ENCODE measurements at places on chromosomes 7 and 10.

GRCh38 chr7:74092964-74093471, 9.4 kb downstream of the LIMK1 start:
- no peak for DNase-seq

DNA sequence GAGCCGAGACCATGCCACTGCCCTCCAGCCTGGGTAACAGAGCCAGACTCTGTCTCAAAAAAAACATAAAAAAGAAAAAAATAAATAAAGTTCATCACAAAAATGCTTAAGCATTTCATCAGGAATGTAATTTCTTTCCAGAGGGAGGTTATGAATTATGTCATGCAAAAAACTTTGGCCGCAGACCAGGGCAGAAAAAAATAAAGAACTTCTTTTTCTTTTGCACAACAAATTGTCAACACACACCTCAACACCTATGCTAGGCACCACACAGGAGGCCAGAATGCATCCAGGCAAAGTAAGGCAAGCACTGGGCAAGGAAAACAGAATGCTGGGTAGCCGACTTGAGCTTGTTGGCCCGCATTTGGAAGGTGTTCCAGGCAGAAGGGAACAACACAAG, 3.9 kb downstream of the C10orf62 start:
- DNase-seq = no peak

DNA sequence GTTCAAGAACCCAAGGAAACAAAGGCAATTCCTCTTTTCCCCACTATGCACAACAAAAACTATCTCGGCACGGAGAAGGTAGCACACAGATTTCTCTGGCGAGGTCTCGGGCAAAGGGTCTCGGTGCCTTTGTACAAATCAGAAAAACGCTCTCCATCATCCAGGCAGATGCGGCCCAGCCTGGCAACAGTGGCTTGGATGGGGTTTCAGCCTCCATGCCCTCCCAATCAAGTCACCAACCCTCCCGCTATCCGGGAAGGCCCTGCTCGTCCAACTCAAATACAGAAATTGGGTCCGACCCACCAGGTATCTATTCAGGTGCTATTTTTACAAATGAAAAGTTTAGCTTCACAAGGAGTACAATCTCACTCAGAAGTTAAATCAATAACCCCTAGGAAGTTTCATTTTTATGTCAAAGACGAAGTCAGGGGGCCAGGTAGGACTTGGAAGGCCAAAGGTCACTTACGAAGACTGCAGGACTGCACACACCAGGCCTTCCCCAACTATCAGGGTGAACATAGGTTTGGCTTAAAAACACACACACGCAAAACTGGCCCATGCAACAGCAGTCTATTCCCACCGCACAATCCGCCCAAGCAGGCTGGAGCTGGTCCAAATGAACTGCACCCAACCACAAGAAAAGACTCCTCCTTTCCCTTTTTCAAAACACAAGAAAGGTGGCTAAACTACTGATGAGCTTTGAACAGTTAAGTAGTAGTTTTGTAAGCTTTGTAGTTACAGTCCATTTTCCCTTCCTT, 43.0 kb downstream of the GNA12 start:
- no peak for DNase-seq

GRCh38 chr10:88592906-88593305, 6.3 kb downstream of the LIPJ start:
- DNase-seq = no peak

DNA sequence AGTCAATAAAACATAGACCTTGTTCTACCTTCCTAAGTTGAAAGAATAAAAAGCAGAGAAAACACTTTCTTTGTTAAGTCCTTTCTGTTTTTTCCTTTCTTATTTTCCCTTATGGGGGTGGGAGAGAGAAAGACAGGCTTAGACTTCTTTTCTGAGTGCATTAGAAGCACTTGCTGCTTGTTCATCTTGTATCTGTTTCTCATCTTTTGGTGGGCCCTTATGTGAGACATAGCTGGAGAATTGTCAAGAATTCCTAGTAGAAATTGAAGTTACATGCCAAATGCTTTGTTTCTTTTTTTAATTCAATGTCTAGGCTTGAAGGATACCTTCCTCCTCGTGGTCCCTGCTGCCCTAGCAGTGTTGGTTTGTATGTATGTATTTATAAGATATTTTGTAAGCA, 6.7 kb downstream of the EIF4EBP2 start:
- DNase-seq = no peak

GRCh38 chr7:116483271-116483942, 16.1 kb upstream of the CAV2 start:
- no peak for DNase-seq

- DNase-seq = no peak
Observed at GRCh38 chr10:80437227-80437626, 16.9 kb upstream of the TSPAN14 start.

- no peak for DNase-seq
Observed at GRCh38 chr10:129891806-129892205, 72.3 kb downstream of the EBF3 start.

- no peak for DNase-seq
Observed at GRCh38 chr10:45380903-45381620, 7.0 kb downstream of the ALOX5 start.

DNA sequence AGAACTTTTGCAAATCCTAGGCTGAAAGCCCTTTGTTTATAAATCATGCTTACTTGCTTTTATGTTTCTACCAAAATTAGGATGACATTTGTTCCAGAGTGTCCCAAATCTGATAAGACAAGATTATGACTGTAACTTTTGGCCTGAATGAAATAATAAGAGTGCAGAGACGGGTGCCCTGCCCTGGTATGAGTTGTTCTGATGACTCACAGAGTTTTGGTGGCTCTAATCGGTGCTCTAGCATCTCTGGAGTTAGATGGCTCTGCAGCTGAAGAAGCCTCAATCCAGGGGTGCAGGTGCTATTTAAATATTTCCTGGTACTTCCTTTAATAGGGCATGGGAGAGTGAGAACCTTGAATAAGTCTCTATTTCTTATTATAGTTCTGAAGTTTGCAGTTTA, 102.2 kb upstream of the ELMO1 start:
- DNase-seq = no peak

DNA sequence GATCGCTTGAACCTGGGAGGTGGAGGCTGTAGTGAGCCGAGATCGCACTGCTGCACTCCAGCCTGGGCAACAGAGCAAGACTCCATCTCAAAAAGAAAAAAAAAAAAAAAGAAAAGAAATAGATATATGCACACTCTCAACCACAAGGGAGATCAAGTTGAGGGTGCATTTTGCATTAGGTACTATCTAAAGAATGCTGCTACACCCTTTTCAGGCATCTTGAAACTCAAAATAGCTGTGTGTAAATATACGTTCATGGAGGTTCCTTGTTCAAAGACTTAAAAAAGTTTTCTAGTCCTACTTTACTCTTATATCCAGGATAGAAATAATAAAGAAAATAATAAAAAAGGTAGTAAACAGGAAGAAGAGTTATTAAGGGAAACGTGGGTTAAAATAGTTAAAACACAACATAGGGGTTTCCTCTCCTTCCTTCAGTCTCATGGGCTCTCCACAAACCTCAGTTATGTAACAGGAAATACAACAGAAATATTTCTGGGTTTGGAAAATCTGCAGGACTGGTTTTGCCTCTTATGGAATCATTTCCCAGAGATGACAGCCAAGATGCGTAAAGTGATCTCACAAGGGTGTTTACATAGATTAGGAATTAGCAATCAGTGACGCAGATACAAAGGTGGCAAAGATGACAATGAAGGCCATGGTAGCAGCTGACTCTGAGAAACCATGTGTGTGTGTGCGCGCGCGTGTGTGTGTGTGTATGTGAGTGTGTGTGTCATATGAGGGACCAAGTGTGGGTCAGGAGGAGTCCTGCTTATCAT, 15.1 kb downstream of the STEAP4 start:
- DNase-seq = no peak

DNA sequence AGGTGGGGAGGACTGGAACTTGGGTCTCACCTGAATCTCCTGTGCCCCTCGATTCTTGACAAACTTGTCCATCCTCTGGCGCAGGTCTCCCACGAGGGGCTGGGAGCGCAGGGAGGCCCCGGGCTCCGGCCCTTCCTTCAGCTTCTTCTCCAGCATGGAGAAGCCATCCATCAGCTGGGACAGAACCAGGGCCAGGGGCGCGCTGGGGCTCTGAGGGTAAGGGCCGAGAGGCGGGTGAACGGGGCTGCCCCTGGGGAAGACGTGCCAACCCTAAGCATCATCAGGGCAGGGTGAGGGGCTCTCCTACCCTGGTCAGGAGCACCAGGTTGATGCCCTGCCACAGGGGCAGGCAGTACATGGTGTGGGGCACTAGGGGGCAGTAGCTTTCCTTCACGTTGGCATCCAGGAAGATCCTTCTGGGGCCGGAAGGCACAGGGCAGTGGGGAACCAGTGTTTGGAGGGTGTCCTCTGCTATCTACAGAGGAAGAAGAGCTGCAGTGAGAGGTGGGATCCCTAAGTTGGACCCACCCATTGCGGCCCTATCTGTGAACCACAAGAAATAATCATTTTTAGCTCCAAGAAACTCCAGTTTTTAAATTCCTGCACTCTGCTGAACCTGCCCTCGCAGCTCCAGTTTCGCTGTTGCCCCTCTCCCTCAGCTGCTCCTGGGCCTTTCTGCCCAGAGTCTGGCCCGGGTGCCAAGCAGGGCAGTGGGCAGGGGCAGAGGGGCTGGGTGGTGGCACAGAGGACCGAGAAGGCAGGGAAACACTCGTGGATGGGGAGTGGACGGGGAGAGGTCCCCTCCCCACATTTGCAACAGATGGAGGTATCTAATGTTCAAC, 10.8 kb upstream of the PYROXD2 start:
- no peak for DNase-seq

DNA sequence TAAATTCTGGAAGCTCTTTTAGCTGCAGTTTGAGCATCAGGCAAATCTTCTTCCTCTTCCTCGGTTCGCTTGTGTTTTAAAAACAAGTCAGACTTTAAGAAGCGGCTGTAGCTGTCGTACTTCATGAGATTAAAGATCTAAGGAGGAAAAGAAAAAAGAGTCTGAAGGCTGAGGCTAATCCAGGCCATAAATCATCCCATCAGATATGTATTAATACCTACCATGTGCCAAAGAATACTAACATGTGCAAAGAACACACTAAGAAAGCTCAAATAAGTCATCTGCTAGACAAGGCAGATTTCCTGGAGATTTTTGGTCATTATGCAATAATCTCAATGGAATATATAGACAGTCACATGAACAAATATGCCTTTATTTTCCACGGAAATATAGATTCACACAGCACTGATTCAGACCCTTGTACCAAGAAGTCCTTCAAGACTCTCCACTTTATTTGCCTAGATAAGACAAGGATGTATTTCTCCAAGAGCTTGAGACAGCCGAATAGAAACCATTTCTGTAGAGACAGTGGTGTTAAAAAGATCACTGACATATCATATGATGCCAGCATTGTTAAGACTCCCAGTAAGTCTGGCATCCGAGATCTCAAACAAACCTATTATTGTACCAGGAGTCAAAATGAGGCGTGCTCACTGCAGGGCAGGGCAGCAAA, 42.3 kb downstream of the RGS10 start:
- DNase-seq = no peak

DNA sequence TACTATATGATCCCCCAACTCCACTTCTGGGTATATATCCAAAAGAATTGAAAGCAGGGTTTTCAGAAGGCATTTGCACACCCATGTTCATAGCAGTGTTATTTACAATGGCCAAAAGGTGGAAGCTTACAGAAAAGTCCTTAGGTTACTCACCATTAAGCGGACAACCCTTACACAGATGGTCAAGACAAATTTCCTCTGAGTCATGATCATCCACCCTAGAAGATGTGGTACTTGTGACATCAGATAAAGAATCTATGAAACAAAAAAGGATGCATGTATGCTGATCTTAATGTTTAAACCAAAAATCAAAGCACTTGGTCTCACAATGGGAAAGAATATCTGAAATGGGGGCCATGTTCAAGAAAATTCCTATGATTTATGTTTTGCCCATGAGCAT, 31.1 kb downstream of the ZC3HAV1 start:
- DNase-seq = no peak

DNA sequence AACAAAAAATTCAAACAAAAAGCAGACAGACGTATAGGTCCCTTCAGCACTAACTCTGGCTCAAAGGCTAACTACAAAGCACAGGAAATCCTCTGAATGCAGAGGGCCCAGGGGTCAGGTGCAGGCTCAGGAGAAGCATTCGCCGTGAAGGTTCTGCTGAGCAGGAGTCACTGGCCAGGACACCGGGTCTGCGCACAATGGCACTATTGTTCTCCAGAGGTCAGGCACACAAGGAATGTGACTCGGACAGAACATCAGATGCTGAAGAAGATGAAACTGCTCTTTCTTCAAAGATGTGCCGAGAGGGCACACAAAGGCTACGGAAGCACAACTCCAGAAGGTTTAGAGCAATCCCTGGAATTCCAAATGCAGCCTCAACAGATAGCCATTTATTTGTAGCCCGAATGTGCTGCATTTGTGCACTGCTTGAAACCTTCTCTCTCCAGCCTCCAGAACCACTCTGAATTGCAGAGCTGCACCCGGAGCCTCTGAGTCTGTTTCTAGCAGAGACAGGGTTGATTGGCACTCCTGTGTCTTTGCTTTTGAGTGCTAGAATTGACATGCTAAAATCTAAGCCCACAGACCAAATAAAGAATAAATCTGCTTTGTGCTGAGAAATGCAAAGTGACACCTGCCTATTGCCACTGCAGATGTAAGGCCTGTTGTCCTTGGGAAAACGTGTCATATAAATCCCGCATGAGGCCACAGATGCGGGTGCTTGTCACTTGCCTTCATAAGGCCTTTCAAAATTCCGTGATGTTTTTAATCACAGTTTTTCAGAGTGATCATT, 85.4 kb upstream of the AFAP1L2 start:
- DNase-seq = no peak

- no peak for DNase-seq
Observed at GRCh38 chr10:21499701-21500577, 25.5 kb downstream of the SKIDA1 start.

DNA sequence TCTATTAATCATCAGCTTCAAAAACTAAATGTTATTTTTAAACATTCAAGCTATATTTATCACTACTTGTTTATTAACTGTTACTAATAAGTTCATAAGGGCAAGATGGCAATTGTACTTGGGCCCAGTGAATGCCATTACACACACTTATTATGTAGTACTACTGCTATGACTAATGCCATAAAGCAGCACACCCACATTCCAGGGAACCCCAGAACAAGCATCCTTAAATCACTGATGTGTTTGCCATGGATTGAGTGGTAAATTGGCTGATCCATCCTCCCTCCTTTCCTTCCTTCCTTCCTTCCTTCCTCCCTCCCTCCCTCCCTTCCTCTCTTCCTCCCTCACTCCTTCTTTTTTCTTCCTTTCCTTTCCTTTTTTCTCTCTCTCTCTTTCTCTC, 37.4 kb upstream of the RSU1 start:
- DNase-seq = no peak

DNA sequence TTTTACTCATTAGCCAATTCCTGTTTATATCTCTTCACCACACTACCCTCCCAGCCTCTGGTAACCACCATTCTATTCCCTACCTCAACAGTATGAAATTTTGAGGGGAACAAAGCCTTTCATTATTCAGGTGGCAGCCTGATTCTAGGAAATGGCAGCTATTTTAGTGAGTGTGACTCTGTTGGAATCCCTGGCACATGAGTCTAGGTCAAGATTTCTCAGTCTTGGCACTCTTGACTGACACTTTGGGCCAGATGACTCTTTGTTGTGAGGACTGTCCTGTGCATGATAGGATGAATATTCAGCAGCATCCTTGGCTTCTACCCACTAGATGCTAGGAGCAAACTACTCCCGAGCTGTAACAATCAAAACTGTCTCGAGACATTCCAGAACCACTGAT, 322.8 kb upstream of the PHYHIPL start:
- no peak for DNase-seq

Measured in stimulated activated CD8-positive, alpha-beta memory T cell treated with anti-CD3 and anti-CD28 coated beads, Interleukin-7, amount 100 ng/mL, for 48 hours (primary cell).